HCT116 (cell line): ENCODE measurements at places on chromosomes 5 and 9. TPM values are rescaled to one million over a fixed set of nuclear protein-coding genes. Genes with fewer than 3 reads are reported as not detected.

The PLK2 gene
- total RNA-seq, result 54.6 TPM

The SHOC1 gene
- total RNA-seq, result 1.1 TPM

The TAF11L10 gene
- not detected for total RNA-seq

The LCN1 gene
- not detected for total RNA-seq
